ENCODE measurements at places on chromosomes 6 and 20. TPM values are rescaled to one million over a fixed set of nuclear protein-coding genes. Genes with fewer than 3 reads are reported as not detected.

DNA sequence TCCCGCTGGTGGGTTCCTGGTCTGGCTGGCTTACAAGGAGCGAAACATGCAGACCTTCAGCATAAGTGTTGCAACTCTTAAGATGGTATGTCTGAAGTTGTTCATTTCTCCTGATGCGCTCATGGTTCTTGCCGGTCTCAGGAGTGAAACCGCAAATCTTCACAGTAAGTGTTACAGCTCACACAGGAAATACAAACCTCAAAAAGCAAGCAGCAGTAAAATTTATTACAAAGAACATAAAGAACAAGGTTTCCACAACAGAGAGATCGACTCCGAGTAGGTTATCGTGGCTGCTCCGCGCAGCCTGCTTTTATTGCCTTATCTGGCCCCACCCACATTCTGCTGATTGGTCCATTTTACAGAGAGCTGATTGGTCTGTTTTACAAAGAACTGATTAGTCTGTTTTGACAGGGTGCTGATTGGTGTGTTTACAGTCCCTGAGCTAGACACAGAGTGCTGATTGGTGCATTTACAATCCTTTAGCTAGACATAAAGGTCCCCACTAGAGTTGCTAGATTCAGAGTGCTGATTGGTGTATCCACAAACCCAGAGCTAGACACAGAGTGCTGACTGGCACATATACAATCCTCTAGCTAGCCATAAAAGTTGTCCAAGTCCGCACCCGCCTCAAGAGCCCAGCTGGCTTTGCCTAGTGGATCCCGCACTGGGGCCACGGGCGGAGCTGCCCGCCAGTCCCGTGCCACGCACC, 39.2 kb downstream of the TRIM27 start:
- no peak for DNase-seq

GRCh38 chr6:142975365-142975764, 30.4 kb upstream of the HIVEP2 start:
- no peak for DNase-seq

The SSTR4 gene
- not detected for total RNA-seq

The TNNC2 gene
- total RNA-seq, result not detected

The CDKAL1 gene
- total RNA-seq, result 5.1 TPM

The NXT1 gene
- 2.6 TPM for total RNA-seq

All from left lobe of liver (tissue), 2 donors.